Stimulated activated CD8-positive, alpha-beta memory T cell treated with anti-CD3 and anti-CD28 coated beads, Interleukin-4, amount 100 ng/mL, for 4 hours (primary cell): ENCODE measurements at places on chromosomes 1 and 21.

DNA sequence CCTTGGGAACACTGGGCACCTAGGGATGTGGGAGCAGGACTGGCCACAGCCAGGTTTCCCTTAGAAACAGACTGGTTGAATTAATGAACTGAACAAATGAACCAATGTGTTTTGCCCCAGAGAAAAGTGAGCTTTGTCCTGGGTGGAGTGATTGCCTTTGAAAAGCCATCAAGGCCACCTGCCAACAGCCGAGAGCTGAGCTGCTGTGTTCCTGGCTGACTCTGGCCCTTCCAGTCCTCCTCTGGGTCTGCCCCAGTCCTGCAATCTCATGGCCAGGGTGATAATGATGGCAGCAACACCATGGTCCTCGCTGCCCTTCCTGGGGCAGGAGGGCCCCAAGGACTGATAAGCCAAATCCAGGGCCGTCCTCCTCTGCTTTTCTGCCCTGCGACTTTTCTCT is 18.2 kb upstream of the GJA9 start:
- no peak for DNase-seq

DNA sequence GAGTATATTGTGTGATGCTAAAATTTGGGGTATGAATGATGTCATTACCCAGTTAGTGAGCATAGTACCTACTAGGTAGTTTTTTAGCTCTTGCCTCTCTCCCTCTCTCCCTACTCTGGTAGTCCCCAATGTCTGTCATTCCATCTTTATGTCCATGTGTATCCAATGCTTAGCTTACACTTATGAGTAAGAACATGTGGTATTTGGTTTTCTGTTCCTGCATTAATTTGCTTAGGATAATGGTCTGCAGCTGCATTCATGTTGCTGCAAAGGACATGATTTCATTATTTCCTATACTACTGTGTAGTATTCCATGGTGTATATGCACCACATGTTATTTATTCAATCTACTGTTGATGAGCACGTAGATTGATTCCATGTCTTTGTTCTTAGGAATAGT is 54.4 kb upstream of the NEGR1 start:
- DNase-seq = no peak

DNA sequence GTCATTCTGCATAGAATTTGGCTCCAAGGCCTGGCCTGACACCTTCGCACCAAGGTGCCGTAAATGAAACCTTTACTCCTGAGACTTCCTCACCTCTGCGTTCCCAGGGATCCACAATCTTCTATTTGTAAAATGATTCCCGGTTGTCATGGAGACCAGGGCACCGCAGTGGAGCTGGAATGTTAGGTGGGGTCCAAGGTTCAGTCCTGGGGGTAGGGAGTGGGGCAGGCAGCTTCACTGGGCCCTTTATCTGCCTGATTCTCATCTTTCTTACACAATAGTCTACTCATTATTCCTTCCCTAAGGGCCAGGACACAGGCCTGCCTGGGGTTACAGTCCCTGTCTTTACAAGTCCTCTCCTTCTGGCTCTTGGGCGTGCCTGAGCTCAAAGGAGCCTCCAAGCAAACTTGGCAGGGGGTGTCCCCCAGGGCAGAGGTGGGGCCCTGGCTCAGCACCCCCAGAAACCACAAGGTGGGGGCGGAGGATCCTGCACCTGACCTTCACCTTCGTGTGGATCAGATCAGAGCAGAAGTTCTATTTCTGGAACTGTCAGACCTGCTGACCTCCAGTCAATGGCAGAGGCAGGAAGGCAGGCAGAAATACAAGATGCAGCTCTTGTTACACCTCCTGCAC is 51.1 kb downstream of the RIPK4 start:
- DNase-seq = no peak

GRCh38 chr21:37008724-37009123 is 2.2 kb downstream of the RIPPLY3 start:
- no peak for DNase-seq

GRCh38 chr1:204041232-204041767 is 31.6 kb upstream of the SOX13 start:
- no peak for DNase-seq
